ENCODE measurements at places on chromosomes 13 and 19. TPM values are rescaled to one million over a fixed set of nuclear protein-coding genes. Genes with fewer than 3 reads are reported as not detected.

DNA sequence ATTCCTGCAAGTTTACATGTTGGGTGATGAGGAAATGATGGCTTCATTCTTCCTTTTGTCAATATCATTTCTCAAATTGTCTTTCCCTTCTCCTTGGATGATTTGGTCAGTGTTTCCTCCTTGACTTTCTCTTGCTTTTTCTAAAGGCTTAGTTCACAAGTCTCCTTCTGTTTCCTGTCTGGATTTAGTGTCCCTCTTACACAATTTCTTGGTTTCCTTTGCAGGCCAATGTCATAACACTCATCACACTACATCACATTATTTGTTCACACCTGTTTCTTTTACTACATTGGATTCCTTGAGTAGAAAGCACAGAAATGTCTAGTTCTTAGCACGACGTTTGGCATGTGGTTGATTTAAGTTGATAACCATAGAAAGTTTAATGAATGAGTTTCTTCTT, 490.7 kb downstream of the TDRD3 start:
- no peaks in the 10 kb centered on the region for H3K36me3 ChIP-seq
- no peak overlapping the region for H3K27ac ChIP-seq
- H3K27me3 ChIP-seq, result no peaks in the 10 kb centered on the region
- H3K4me3 ChIP-seq, result no peak overlapping the region
- DNase-seq, result no peak

DNA sequence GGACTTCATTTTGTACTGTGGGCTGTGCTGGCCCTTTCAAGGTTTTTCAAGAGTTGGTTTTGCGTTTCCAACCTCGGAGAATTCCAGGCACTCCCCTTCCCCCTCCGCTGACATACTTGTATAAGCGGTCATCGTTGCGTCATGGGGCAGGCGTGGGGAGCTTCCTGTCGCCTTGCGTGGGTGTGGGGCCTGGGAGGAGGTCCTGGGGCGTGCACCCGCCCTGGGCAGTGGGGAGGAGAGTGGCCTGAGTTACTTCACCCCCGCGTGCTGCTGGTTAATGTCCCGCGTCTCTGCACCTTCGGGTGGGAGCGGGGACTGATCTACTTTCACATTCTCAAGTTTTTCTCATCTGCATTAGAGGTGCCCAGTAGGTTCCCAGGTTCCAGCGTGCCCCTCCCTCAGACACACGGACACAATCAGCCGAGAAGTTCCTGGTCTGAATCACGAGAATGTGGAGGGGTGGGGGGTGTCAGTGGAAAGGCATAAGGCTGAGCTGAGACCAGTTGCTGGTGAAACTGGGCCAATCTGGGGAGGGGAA, 4.1 kb downstream of the IER2 start:
- H3K4me1 ChIP-seq, result no peaks in the 10 kb centered on the region
- no peaks in the 10 kb centered on the region for H3K27me3 ChIP-seq
- peak overlapping the region; percentile 99 for H3K27ac ChIP-seq

- H3K36me3 ChIP-seq, result no peaks in the 10 kb centered on the region
- no peaks in the 10 kb centered on the region for H3K27me3 ChIP-seq
- no peak for DNase-seq
- H3K4me1 ChIP-seq, result no peaks in the 10 kb centered on the region
- no peak overlapping the region for H3K4me3 ChIP-seq
These were observed 525.9 kb downstream of the FGF9 start for GRCh38 chr13:22196777-22197176.

DNA sequence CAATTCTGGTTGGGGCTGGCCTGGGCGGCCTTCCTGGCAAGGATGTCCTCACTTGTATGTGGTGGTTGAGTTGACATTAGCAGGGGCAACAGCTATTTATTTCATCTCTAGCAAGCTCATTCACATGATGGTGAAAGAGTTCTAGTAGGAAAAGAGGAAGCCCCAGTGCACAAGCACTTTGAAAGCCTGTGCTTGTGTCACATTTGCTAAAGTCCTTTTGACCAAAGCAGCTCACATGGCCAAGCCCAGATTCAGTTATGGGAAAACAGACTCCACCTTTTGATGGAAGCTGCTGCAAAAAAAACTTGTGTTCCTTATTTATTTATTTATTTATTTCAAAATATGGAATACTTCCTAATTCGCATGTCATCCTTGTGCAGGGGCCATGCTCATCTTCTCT, 17.2 kb downstream of the GTF2F2 start:
- peaks cover 9% of the 10 kb centered on the region for H3K36me3 ChIP-seq
- no peak overlapping the region for H3K27ac ChIP-seq
- no peaks in the 10 kb centered on the region for H3K4me1 ChIP-seq
- no peak for DNase-seq

ZNF649 gene
- 4.7 TPM for total RNA-seq

- H3K27ac ChIP-seq, result no peak overlapping the region
- no peak for DNase-seq
- no peaks in the 10 kb centered on the region for H3K36me3 ChIP-seq
- H3K4me3 ChIP-seq, result no peak overlapping the region
- no peaks in the 10 kb centered on the region for H3K27me3 ChIP-seq
These were observed 19.5 kb upstream of the ALOX5AP start for GRCh38 chr13:30715837-30716236.

CD70 gene
- total RNA-seq, result not detected

GRCh38 chr13:35554972-35555623, 78.6 kb upstream of the MAB21L1 start:
- H3K4me1 ChIP-seq, result no peaks in the 10 kb centered on the region
- no peaks in the 10 kb centered on the region for H3K27me3 ChIP-seq
- H3K27ac ChIP-seq, result no peak overlapping the region
- no peak overlapping the region for H3K4me3 ChIP-seq
- no peaks in the 10 kb centered on the region for H3K36me3 ChIP-seq

DNA sequence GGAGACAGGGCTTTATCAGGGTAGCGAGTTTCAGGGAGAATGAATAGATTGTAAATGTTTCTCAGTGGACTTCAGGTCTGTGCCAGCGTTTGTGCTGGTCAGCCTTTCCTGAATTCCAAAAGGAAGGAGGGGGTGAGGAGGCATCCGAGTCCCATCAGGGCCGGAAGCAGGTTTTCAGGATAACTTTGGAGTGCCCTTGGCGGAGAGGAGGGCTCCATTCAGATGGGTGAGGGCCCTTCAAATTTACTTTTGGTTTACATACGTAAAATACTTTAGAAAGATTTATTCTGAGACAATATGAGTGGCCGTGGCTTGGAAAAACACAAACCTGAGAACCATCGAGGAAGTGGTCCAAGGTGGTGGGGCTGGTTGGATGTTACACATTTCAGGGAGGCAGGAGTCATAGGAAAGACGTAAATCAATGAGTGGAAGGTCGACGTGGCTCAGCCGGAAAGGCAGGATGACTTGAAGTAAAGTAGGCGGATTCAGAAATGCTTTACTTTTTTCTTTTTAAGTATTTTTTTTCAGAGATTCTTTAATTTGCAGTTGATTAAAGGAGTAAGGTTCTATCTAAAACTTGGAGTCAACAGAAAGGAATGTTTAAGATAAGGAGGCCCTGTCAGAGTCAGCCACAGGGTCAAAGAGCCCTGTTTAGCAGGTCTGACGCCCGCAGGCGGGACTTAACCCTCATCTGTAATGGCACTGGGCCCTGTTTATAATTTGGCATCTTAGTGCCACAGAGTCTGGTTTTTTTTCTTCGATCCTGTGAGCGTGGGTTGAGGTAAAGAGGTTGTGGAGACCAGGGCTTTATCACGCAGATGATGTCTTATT, 32.8 kb downstream of the ATP11A start:
- no peak overlapping the region for H3K4me3 ChIP-seq
- peaks cover 9% of the 10 kb centered on the region for H3K4me1 ChIP-seq
- H3K36me3 ChIP-seq, result no peaks in the 10 kb centered on the region
- DNase-seq, result no peak

DNA sequence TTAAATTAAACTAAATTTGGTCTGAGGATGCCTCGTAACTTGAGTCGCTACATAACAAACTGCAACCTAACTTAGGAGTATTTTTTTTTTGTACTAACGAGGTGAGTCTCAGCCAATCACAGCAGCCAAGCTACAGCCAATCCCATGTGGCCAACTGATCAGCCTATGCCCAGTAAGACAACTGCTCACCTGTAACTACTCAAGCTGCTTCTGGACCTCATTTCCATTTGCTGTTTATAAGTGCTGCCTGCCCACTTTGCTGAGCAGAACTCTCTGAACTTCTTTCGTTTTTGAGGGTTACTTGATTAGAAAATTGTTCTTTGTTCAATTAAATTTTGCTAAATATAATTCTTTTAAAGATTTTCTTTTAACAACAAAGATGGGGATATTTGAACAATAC, 3.8 kb downstream of the CPB2 start:
- no peak for DNase-seq
- H3K27ac ChIP-seq, result no peak overlapping the region
- no peaks in the 10 kb centered on the region for H3K36me3 ChIP-seq

TUBB4A gene
- total RNA-seq, result 0.75 TPM

GRCh38 chr19:39448271-39448670, 2.9 kb downstream of the SUPT5H start:
- H3K4me1 ChIP-seq, result peaks cover 32% of the 10 kb centered on the region
- no peaks in the 10 kb centered on the region for H3K27me3 ChIP-seq
- no peak for DNase-seq
- no peak overlapping the region for H3K4me3 ChIP-seq
- H3K36me3 ChIP-seq, result peaks cover 19% of the 10 kb centered on the region

- no peaks in the 10 kb centered on the region for H3K4me1 ChIP-seq
- no peak overlapping the region for H3K4me3 ChIP-seq
- H3K27ac ChIP-seq, result no peak overlapping the region
- no peak for DNase-seq
- H3K27me3 ChIP-seq, result no peaks in the 10 kb centered on the region
- no peaks in the 10 kb centered on the region for H3K36me3 ChIP-seq
These were observed 112.7 kb downstream of the OLFM4 start for GRCh38 chr13:53141336-53141735.

- H3K4me1 ChIP-seq, result peaks cover 22% of the 10 kb centered on the region
- no peaks in the 10 kb centered on the region for H3K27me3 ChIP-seq
- H3K36me3 ChIP-seq, result no peaks in the 10 kb centered on the region
- H3K27ac ChIP-seq, result peak overlapping the region; percentile 92
- peak overlapping the region; percentile 83 for H3K4me3 ChIP-seq
These were observed 514 bp upstream of the ARGLU1 start for GRCh38 chr13:106568299-106569003.

DNA sequence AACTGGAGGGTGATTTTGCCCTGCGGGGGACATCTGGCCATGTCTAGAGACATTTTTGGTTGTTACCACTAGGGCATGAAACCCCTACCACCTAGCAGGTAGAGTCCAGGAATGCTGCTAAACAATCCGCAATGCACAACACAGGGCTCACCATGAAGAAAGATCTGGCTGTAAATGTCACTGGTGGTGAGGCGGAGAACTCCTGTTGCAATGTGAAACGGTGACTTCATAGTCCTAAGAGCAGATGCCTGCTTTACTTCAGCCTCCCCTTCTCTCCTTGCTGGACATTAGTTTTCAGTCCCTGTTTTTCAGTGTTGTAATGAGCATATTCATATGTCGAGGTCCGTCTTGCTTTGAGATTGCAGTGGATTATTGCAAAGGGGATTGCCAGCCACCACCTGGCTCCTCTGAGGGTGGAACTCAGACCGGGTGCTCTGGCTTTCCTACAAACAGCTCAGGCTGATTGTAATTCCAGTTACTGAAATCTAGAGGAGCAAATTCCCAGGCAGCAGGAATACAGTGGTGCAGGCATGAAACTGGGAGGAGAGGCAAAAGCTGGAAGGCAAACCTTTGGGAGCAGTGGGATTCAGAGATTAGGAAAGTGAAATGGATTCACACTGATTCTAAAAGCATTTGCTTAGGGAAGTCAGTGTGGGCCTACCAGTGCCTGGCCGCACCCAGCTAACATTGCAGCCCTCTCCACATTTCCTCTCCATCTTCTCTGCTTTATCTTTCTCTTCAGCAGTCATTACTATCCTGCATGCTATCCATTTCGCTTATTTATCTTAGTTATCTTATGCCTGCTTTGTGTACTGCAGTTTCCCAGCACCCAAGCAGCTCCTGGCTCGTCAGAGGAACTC, 76.1 kb upstream of the PCDH8 start:
- no peaks in the 10 kb centered on the region for H3K4me1 ChIP-seq
- no peaks in the 10 kb centered on the region for H3K36me3 ChIP-seq
- H3K27ac ChIP-seq, result no peak overlapping the region
- H3K4me3 ChIP-seq, result no peak overlapping the region
- DNase-seq, result no peak

- no peaks in the 10 kb centered on the region for H3K36me3 ChIP-seq
- H3K27ac ChIP-seq, result no peak overlapping the region
- no peak for DNase-seq
- H3K27me3 ChIP-seq, result no peaks in the 10 kb centered on the region
These were observed 51.4 kb downstream of the NBEA start for GRCh38 chr13:34993470-34993869.

MYBPC2 gene
- not detected for total RNA-seq

GRCh38 chr19:1060689-1061088, 6.3 kb upstream of the ARHGAP45 start:
- no peak for DNase-seq
- H3K36me3 ChIP-seq, result no peaks in the 10 kb centered on the region
- H3K4me3 ChIP-seq, result no peak overlapping the region
- H3K27ac ChIP-seq, result no peak overlapping the region
- H3K27me3 ChIP-seq, result no peaks in the 10 kb centered on the region

GRCh38 chr19:4425537-4425936, 23.1 kb downstream of the CHAF1A start:
- no peak for DNase-seq
- H3K27me3 ChIP-seq, result no peaks in the 10 kb centered on the region
- no peaks in the 10 kb centered on the region for H3K4me1 ChIP-seq
- no peak overlapping the region for H3K27ac ChIP-seq

Data from ascending aorta (tissue), 2 donors.